ENCODE measurements at places on chromosomes 3 and 15.

DNA sequence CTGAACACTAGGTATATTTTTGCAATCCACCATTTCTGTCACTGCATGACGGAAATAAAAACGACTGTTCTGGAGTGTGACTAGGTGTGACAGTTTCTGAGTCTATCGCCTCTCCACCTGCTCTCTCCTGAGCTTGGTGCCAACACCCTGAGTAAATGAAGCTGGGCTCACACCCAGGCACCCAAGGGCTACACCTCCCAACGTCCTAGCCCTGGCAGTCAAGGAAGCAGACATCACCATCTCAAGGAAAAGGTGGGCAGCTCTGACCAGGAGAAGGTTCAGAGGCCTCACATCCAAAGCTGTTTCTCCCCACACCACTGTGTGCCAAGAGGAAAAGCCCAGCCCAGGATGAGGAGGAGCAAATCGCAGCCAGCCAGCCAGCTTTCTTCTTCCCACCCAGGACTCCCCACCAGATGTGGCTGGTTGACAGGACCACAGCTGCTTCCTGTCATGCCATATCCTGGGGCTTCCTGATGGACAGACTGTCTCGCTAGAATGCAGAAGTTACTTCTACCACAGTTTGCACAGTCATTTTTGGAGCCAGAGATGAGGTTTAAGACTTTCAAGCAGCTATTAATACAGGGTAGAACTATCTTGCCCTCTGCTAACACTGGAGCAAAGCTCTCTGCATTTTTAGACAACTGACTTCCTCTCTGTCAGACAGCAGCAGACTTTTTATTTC lies 3.3 kb downstream of the SCAMP2 start:
- DNase-seq: no peak

GRCh38 chr3:160577556-160578195 lies 12.3 kb upstream of the KPNA4 start:
- no peak for DNase-seq

DNA sequence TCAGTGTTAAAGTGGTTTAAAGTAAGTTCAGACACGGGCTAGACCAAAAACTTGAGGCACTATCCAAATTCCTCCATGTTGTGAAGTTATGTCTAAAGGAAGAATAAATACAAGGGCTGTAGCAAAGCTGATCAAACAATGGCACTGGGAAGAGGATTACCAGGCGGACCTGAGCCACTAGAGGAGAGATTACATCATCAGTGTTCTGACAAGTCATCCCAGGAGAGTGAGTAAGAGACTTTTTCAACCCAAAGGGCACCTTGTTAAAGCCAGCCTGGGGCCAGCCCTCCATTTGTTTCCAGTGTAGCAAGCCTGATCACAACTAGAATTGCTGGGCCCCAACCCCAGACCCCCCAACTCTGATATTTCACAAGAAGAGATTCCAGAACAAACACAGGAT lies 166.9 kb downstream of the DCLK3 start:
- no peak for DNase-seq

- DNase-seq: peak; percentile 29
Measured at GRCh38 chr3:126083511-126083912, 412 bp downstream of the SLC41A3 start.

DNA sequence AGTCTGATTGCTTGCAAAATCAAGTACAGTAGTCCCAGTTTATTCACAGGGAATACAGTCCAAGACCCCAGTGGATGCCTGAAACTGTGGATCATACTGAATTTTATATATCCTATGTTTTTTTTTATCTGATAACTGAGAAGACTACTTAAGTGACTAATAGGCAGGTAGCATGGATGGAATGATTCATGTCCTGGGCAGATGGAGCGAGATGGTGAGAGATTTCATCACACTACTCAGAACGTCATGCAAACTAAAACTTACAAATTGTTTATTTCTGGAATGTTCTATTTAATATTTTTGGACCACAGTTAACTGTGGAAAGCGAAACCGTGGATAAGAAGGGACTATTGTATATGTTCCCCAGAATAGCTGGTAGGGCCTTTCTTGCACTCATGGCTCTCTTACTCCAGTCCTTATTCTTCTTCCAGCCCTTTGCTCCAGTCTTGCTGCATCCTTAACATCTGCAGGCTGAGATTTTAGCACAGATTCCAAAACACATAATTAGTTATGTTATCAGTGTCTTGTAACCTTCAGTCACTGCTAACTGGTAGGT lies 290.0 kb downstream of the ADAMTSL3 start:
- no peak for DNase-seq

- DNase-seq: no peak
Measured at GRCh38 chr3:161731968-161732367, 235.4 kb downstream of the OTOL1 start.

DNA sequence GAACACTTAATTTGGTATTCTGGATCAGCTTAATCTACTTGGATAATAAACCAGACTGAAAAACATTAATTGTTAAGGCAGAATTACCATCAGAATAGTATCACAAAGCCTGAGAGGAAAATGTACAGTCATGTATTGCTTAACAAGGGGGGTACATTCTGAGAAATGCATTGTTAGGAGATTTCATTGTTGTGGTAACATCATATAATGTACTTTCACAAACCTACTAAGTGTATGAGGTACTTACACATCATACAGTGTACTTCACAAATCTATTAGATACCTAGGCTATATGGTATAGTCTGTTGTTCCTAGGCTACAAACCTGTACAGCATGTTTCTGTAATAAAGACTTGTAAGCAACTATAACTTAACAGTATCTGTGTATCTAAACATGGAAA lies 68.2 kb downstream of the NBEAL2 start:
- no peak for DNase-seq

GRCh38 chr15:69236505-69236904 lies 62.2 kb upstream of the PAQR5 start:
- no peak for DNase-seq

GRCh38 chr3:149460117-149460516 lies 14.4 kb upstream of the TM4SF4 start:
- DNase-seq: no peak

GRCh38 chr3:43907508-43907858 lies 216.7 kb downstream of the ABHD5 start:
- DNase-seq: no peak

DNA sequence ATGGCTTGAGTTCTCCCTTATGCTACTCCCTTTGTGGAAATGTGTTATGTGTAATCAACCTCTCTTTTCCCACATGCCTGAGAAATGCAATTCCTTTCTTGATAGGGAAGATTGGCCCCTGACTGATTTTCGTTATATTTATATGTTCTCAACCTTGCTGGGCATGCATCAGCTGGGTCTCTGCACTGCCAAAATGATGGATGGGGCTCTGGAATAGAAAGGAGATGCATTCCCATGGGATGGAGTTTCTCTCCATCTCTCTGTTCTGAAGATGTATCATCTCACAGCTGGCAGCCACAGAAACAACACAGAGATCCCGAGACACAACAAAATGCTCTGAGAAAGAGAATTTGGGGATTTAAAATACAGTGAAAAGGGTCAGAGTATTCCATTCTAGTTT lies 327.7 kb upstream of the LMCD1 start:
- no peak for DNase-seq

DNA sequence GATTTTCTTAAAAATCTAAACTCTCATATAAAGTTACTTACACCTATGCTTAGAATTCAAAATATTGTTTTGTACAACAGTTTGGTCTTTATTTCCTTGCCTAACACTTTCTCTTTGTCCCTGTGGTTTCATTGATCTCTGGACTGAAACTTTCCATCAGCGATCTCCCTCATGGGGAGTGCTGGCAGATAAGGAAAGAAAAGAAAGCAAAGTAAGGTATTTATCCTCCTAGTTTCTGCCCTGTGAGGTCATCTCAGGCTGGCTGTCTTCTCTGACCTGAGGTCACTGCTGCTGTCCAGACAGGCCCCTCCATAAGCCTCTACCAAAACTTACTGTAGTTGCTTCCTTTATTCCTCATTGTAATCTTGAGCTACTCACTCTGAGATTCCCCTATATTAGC lies 57.9 kb upstream of the EPHA6 start:
- no peak for DNase-seq

DNA sequence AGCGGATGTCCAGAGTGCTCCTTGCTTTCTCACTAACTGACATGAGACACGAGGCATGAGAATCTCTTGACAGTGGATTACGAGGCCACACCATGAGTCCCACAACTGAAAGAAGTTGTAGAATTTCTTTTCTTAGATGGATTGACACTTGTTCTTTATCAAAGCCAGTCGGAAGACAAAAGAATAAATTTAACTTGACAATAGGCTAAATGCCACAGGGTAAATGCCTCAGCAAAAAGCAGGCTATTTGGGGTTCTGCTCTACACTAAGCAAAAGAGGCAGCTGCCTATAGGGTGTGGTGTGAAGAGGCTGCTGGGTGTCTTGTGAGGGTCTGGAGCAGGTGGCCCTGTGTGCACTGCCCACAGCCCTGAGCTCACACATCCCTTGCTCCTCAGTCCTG lies 135.1 kb upstream of the SEMA6D start:
- no peak for DNase-seq

GRCh38 chr3:163033652-163034051 lies 1537.0 kb downstream of the OTOL1 start:
- no peak for DNase-seq

DNA sequence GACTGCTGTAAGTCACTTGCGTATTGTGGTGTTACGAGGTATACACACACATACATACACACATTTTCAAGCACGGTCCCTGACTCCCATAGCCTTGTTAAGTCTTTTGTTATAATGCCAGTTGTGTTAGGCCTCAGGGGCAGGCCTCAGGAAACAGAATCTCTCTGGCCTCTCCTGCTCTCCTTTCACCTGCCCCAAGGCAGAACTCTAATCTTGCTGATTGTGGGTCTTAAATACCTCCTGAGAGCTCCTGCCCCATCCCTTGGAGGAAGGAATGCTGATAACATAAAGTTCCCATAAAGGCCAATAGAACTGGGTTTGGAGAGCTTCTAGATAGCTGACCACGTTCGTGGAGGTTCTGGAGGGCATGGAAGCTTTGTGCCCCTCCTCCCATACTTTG lies 3.9 kb upstream of the NIT2 start:
- no peak for DNase-seq

DNA sequence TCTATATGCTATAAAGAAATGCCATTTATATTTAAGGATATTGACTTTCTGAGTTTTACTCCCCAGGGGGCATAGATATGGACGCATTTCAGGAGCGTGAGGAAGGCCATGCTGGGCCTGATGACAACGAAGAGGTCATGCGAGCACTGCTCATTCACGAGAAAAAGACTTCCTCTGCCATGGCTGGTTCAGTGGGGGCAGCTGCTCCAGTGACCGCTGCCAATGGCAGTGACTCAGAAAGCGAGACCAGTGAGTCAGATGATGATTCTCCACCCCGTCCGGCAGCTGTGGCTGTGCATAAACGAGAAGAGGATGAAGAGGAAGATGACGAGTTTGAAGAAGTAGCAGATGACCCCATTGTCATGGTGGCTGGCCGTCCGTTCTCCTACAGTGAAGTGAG lies 38.4 kb downstream of the GTF2E1 start:
- no peak for DNase-seq

GRCh38 chr3:152272771-152273242 lies 4.1 kb downstream of the MBNL1 start:
- no peak for DNase-seq

Data from prostate gland (tissue), 2 donors.